Amniotic epithelial cell (primary cell): ENCODE measurements at places on chromosomes 3 and 15.

GRCh38 chr3:61637088-61638051 lies 76.0 kb downstream of the PTPRG start:
- DNase-seq, result peak; percentile 82

DNA sequence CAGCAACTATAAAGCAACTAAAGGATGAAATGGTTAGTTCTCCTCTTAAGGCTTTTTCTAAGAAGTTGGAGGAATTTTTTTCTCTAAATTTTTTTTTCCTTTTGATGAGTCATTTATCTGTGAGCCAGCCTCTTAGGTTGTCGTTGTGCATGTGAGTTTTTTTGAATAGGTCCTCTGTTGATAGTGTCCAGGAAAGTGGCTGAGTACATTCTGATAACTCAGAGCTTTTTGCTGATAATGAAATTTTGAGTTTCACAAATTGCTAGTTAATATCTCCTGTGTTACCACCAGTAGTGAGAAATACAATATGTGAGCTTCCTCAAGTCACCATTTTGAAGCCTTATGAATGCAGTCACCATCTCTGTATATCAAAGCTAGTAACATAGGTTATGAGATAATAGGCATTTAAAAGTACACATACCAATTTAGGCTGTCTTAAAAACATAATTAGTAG lies 7.1 kb upstream of the LXN start:
- DNase-seq, result peak; percentile 13

DNA sequence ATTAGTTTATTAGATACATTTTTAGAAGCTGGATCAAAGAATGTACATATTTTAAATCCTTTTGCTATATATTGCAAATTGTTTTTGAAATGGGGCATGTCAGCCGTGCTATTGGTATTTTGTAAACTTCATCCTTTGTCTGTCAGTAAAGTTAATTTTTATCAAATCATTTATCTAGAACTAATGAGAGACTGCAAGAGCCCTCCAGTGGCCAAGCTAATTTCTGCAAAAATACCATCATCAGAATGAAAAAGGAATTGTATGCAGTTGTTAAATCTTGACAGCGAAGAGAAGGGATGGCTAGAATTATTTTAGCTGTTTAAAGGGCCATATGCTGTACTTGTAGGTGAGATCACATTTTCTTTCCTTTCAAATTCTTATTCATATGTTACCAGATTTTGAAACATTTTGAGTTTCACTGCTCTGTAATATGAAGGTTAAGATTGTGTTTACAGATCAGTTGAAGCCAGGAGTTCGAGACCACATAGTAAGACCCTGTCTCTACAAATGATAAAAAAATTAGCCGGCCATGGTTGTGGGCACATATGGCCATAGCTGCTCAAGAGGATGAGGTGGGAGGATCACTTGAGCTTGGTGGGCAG lies 8.1 kb upstream of the CLDN11 start:
- peak; percentile 40 for DNase-seq

GRCh38 chr3:184134746-184135148 lies 411 bp upstream of the EIF2B5 start:
- DNase-seq, result no peak

DNA sequence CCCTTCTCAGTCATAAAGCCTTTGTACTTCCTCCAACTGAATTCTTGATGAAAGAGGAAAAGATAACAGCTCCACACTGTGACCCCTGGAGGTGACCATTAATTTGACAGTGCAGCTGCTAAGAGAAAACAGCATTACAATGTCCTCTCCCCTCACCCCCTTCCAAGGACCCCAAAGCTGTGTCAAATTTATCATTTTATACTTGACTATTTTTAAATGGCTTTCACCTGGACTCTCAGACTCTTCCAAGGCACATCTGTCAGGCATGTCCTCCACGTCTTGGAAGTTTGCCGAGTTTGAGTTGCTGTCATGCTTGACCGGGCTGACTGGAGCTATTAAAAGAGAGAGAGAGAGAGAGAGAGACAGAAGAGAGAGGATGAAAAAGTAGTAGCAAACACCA lies 236.5 kb downstream of the WDR72 start:
- no peak for DNase-seq
